ENCODE measurements at places on chromosomes 3 and 15.

GRCh38 chr3:1513662-1514061 lies 420.8 kb downstream of the CNTN6 start:
- no peak for DNase-seq

- no peak for DNase-seq
Measured at GRCh38 chr15:75065467-75065850, 42.1 kb downstream of the PPCDC start.

DNA sequence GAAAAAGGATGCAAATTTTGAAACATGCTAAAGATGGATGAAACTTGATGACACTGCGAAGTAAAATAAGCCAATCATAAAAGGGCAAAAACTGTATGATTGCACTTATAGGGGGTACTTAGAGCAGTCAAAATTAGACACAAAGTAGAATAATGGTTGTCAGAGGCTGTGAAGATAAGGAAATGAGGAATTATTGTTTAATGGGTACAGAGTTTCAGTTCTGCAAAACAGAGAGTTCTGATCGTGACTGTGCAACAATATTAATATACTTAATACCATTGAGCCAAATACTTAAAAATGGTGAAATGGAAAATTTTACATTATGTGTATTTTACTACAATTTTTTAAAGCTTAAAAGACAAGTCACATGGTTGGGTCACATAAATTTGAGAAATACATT lies 35.1 kb downstream of the UBE3A start:
- no peak for DNase-seq

- no peak for DNase-seq
Measured at GRCh38 chr3:143288944-143289343, 169.4 kb downstream of the CHST2 start.

GRCh38 chr3:65193531-65193930 lies 505.7 kb upstream of the ADAMTS9 start:
- DNase-seq: no peak

DNA sequence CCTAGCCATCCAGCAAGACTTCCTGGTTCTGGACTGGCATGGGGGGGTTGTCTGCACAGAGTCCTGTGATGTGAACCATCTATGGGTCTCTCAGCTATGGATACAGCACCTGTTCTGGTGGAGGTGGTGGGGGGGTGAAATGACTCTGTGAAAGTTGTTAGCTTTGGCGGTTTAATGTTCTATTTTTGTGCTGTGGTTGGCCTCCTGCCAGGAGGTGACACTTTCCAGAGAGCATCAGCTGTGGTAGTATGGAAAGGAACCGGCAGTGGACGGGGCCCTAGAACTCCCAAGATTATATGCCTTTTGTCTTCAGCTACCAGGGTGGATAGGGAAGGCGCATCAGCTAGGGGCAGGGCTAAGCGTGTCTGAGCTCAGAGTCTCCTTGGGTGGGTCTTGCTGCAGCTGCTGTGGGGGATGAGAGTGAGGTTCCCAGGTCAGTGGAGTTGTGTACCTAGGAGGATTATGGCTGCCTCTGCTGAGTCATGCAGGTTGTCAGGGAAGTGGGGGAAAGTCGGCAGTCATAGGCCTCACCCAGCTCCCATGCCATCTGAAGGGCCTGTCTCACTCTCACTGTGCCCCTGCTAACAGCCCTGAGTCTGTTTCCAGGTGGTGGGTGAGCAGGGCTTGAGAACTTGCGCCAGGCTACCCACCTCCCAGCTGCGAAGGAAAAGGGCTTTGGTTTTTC lies 7.1 kb upstream of the LARS2 start:
- DNase-seq: no peak

GRCh38 chr3:41715376-41715775 lies 246.5 kb downstream of the ULK4 start:
- DNase-seq: no peak

DNA sequence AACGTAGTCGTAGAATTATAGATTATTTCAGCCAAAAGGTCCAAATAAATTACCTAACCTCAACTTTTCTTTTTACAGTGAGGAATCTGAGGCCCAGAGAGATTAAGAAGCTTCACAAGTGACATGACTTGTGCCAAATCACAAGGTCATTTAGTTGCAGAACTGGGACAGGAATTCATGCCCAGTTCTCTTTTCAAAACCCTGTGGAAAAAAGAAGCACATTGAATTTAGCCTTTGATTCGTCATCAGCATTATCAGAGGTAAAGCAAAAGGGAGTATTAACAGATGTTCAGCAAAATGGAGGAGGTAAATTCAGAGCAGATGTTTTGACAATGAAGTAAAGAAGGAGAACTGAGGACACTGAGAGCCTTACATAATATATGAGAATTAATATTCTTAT lies 4.5 kb downstream of the SERPINI2 start:
- DNase-seq: no peak

- no peak for DNase-seq
Measured at GRCh38 chr3:191253089-191253799, 54.2 kb downstream of the OSTN start.

DNA sequence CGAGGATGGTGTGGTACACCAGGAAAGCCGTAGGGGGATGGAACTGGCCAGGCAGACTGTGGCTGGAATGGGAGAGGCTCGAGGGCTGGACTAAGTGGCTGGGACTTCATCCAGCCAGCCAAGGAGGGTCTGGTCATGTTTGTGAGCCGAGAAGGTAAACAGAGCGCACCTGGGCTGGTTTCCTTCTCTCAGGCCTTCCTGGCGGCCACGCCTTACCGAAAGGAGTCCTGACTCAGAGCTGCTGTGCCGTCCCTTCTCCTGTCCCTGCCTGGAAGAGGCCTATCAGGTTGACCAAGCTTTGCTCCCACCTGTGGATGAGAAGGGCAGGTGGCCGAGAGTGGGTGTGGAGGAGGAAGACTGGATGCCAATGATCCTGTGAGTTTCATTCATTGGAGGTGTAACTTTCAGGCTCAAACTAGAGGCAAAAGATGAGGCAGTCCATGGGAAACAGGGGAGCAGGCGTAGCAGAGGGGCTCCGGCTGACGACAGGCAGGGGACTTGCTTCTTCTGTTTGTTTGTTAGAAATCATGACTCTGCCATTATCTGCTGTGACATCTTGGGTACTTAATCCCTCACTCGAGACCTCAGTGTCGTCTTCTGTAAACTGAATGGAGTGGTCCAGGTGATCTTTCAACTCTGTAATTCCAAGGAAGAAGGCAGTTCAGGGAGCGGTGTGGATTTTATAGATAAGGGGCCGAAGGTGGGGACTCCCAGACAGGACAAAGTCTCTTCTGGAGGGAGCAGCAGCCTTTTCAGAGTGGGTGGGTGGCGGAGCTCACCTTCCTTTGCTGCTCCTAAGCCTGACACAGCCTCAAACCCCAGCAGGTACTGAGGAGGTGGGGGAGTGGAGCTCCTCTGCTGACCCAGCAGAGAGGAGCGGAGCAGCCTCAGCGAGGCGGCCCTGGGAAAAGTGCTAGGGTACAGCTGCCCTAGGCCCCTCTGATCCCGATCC lies 71.8 kb upstream of the GATM start:
- no peak for DNase-seq

- no peak for DNase-seq
Measured at GRCh38 chr15:49946681-49947080, 172.4 kb downstream of the ATP8B4 start.

- no peak for DNase-seq
Measured at GRCh38 chr3:71695000-71695482, 30.2 kb downstream of the EIF4E3 start.

DNA sequence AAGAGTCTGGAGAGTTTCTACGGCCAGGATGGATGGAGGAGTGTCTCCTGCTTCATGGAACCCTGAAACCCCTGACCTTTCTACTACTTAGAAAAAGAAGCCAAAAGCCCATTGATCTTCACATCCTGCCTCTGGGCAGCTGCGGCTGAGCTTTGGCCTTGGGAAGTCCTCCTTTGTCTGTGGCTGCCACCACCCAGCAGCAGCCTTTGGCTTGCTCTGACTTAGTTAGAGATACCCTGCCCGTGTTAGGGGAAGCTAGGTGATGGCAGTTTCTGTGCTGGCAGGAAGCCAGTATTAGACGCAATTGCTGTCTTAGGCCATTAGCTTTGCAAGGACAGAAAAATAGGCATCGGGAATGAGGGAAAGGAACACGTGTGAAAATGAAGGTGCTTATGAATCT lies 18.8 kb downstream of the APH1B start:
- no peak for DNase-seq

- no peak for DNase-seq
Measured at GRCh38 chr15:99207672-99208071, 41.7 kb downstream of the TTC23 start.

DNA sequence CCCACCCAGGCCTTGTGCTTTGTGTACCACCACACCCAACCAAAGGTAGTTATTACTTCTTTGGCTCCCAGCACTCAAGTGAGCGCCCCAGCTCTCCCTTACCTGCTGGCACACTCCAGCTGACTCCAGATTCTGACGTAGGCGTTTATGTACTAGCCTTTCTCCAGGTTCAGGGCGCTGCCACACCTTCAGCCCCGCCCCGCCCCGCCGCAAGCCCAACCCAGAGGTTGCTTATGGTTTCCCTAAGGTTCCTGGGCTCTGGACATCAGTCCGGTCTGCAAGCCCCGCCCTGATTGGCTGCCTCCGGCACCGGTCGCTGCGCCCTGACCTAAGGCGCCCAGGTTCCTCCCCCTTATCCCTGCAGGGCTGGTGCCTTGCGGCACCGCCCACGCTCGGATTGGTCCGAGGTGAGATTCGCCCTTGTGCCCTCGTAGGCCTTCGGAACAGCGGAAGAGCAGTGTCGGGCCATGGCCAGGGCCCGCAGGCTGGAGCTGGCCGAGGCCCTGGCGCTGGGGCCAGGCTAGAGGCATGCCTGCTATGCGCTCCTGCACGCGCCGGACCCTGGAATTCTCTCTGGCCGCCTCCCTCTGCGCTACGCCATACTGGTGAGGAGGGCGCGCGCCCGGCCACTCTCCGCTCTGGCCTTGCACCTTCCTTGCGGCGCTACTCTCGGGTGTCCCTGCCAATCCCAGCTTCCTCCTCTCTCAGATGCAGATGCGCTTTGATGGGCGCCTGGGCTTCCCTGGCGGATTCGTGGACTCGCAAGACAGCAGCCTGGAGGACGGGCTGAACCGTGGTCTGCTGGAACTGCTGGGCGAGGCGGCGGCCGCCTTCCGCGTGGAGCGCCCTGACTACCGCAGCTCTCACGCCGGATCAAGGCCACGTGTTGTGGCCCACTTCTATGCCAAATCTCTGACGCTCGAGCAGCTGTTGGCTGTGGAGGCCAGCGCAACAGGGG lies 19.8 kb upstream of the NUDT16 start:
- peak; percentile 48 for DNase-seq

DNA sequence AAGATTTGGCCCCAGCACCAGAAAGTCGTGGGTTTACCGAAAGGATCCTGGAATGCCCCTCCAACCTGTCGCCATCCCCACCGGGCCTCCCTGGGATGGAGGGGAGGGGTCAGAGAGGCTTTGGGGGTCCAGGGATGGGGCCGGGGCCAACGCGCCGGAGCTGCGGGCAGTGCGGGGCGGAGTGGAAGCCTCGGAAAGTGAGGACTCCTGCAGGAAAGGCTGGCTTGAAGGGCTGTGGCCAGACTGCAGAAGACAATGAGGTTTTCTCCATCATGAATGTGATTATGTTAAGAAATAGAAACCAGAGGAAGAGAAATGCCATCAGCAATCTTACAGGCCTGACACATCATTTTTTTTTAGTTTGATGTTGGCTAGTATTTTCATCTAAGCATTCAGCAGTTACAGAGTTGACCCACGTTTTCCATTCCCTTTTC lies 738 bp downstream of the YEATS2 start:
- DNase-seq: peak; percentile 40

DNA sequence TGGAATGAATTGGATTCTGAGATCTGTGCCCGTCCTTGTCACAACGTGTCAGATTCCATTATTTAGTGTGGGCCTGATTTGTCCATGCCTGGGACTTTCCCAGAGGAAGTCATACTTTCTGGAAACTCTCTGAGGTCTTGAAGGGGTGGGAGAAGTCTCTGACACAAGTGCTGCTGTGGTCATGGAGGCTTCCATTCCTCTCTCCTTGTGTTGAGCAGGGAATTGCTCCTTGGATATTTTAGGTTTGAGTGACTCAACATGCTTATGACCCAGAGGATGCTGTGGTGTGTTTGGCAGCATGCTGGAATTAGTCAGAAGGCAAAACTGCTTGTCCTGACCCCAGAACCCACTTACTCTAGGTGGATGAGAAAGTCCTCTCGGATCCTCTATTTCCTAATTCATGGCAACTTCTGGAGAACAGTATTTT lies 132.1 kb downstream of the LPP start:
- DNase-seq: no peak

DNA sequence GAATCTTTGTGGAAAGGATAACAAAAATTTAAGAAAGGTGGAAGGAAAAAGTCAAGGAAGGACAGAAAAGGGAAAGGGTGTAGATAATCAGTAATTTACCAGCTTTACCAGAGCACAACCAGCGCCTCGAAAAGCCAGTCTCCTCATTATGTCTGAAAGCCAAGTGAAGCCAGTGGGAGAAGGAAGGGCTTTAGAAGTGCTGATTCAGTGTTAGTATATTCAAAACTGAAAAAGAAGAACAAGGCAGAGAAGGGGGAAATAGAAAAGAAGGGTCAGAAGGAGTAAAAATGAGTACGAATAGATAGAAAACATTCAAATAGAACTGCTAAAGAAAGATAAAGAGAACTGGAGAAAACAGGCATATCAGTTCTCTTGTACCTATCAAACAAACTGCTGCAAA lies 4.1 kb downstream of the PBRM1 start:
- no peak for DNase-seq

DNA sequence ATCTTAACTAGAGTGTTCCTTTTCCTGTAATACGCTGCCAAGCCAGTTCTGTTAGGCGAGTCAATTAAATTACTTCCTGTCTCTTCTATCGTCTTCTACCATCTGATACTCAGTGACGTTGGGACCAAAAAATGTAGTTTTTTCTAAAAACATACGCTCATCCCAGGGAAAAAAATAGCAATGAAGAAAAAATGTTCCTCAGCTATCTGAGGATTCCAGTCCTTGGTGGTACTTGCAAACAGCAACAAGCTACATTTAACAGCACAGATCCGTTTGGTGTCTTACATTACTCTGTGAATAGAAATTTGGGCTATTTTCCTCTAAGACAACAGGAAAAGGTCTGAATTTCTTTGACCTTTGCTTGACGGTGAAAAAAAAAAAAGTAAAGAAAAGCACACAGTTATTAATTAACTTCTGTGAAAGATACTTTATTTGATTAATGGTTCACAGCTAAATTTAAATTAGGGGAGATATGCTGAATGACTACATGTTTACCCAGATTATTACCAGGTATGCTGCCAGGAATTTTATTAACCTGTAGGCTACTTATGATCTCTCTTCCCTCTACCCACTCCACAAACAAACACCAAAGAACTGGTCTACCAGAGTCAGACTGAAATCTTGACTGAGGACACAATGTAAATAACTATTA lies 254.4 kb upstream of the ZPLD1 start:
- DNase-seq: no peak

- no peak for DNase-seq
Measured at GRCh38 chr15:63708126-63708772, 111.1 kb downstream of the FBXL22 start.

GRCh38 chr3:157578181-157578580 lies 75.0 kb upstream of the VEPH1 start:
- DNase-seq: no peak

GRCh38 chr3:42165211-42165610 lies 74.1 kb downstream of the TRAK1 start:
- no peak for DNase-seq

GRCh38 chr15:35624881-35625280 lies 78.9 kb upstream of the DPH6 start:
- DNase-seq: no peak

Data from activated CD4-positive, alpha-beta memory T cell treated with anti-CD3 and anti-CD28 coated beads, Interleukin-2, amount 10 ng/mL, durations not matched to agents 7 days and 5 days (primary cell).